ENCODE measurements at places on chromosomes 16 and 17. TPM values are rescaled to one million over a fixed set of nuclear protein-coding genes. Genes with fewer than 3 reads are reported as not detected.

KCNH4 gene
- total RNA-seq, result not detected

DNA sequence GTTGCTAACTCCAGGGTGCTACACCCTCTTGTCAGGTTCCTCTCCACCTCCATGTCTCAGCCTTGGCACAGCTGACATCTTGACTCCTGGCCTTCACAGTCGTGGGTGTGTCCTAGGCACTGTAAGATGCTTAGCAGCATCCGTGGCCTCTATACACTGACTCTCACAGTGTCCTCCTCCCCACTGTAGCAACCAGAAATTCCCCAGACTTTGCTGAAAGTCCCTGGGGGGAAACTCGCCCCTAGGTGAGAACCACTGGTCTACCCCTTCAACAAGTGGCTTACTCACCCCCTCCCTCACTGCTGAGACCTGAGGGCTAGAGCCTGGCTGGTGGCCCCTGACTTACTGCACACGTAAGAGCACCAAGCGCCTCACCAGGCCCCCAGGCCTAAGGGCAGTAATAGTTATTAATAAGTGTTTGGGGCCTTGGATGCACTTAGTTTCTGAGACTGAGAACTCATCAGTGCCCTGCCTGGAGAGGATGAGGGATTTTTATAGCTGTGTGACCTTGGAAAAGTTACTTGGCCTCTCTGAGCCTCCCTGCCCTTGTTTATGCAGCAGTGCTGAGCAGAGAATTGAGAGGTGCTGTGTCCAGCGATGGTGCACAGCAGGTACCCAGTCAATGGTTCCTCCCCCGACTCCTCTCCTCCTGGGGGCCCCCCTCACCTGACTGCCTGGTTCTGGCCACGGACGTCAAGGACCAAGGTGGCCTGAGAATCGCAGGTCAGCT is 67.1 kb downstream of the RMI2 start:
- no peak for DNase-seq
- no peaks in the 10 kb centered on the region for H3K27me3 ChIP-seq
- no peak overlapping the region for H3K27ac ChIP-seq
- no peaks in the 10 kb centered on the region for H3K4me1 ChIP-seq
- no peak overlapping the region for H3K4me3 ChIP-seq

DNA sequence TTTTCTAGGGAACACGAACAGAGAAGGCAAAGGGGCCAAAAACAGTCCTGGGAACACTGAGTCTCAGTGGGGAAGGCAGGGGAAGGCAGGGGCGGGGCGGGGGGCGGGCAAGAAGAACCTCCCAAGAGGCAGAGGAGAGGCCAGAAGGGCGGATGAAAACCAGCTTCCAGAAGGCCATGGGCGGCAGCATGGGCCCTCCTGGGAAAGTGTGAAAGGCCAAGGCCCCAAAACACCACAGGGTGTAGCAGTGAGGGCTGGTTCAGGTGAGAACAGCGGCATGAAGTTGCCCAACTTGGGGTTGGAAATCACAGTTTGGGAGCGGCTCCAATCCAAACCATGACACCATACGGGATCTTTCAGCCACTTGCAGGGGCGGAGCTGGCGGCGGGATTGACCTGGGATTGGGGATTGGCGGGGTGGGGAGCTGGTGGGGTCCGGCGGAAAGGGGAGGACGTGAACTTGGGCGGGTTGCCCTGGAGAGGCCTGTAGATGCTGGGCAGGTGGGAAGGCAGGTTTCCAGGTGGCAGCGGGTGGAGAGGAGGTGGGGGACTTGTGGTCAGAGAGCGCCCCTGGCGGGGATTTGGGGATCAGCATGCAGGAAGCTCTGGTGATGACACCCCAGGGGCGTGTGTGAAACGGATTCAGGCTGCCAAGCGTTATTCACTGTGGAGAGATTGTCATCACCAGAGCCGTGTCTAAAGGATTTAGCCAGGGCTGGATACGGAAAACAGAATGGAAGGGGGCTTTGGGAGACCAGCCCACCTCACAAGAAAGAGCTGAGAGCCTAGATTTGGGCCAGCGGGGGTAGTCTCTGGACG is 80.9 kb downstream of the ARHGAP23 start:
- H3K36me3 ChIP-seq, result no peaks in the 10 kb centered on the region
- peak; percentile 99 for DNase-seq
- no peak overlapping the region for H3K27ac ChIP-seq
- H3K4me3 ChIP-seq, result no peak overlapping the region

- no peak overlapping the region for H3K27ac ChIP-seq
- no peaks in the 10 kb centered on the region for H3K36me3 ChIP-seq
- no peaks in the 10 kb centered on the region for H3K27me3 ChIP-seq
- H3K4me3 ChIP-seq, result no peak overlapping the region
- no peaks in the 10 kb centered on the region for H3K4me1 ChIP-seq
Measured at GRCh38 chr16:85982563-85982939, 83.6 kb downstream of the IRF8 start.

GRCh38 chr17:17603895-17604225 is 12.4 kb upstream of the PEMT start:
- no peaks in the 10 kb centered on the region for H3K4me1 ChIP-seq
- no peaks in the 10 kb centered on the region for H3K36me3 ChIP-seq
- no peak overlapping the region for H3K27ac ChIP-seq
- H3K27me3 ChIP-seq, result no peaks in the 10 kb centered on the region

- no peaks in the 10 kb centered on the region for H3K4me1 ChIP-seq
- no peaks in the 10 kb centered on the region for H3K36me3 ChIP-seq
- no peak overlapping the region for H3K27ac ChIP-seq
- no peak for DNase-seq
- peaks cover 76% of the 10 kb centered on the region for H3K27me3 ChIP-seq
- H3K4me3 ChIP-seq, result no peak overlapping the region
Measured at GRCh38 chr16:10877472-10877946, 507 bp downstream of the CIITA start.

DNA sequence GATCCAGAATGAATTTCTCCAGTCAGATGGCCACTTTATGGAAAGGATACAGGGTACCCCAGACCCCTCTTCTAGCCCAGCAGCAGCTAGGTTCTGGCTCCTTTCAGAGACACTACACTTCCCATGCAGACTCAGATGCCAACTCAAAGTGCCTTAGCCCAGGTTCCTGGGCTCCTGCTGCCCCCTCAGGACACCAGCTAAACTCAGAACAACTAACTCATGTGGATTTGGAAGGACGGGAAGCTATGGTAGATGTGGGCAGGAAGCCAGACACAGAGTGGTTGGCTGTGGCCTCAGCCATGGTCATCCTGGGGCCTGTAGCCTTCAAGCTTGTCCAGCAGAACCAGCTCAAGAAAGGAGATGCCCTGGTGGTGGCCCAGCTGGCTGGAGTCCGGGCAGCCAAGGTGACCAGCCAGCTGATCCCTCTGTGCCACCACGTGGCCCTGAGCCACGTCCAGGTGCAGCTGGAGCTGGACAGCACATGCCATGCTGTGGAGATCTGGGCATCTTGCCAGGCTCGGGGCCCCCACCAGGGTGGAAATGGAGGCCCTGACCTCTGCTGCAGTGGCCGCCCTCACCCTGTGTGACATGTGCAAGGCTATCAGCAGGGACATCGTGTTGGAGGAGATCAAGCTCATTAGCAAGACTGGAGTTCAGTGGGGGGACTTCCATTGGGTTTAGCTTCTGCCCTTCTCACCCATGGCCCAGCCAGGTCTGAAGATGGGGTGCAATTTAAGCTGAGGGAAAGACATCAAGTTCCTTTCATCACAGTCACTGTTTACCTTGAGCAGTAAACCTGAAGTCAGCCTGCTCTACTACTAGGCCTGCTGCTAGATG is 111.8 kb downstream of the N4BP1 start:
- H3K4me1 ChIP-seq, result no peaks in the 10 kb centered on the region
- DNase-seq, result no peak
- H3K27me3 ChIP-seq, result no peaks in the 10 kb centered on the region
- H3K36me3 ChIP-seq, result no peaks in the 10 kb centered on the region

GRCh38 chr17:80760511-80760911 is 215.9 kb downstream of the RPTOR start:
- no peak overlapping the region for H3K4me3 ChIP-seq
- no peak overlapping the region for H3K27ac ChIP-seq
- no peaks in the 10 kb centered on the region for H3K27me3 ChIP-seq
- no peaks in the 10 kb centered on the region for H3K4me1 ChIP-seq
- peak; percentile 47 for DNase-seq
- peaks cover 9% of the 10 kb centered on the region for H3K36me3 ChIP-seq

TBC1D3C gene
- 1.3 TPM for total RNA-seq

- no peaks in the 10 kb centered on the region for H3K27me3 ChIP-seq
- no peak overlapping the region for H3K4me3 ChIP-seq
- peaks cover 8% of the 10 kb centered on the region for H3K4me1 ChIP-seq
- H3K36me3 ChIP-seq, result no peaks in the 10 kb centered on the region
- no peak overlapping the region for H3K27ac ChIP-seq
Measured at GRCh38 chr17:12547831-12548230, 117.9 kb upstream of the MYOCD start.

ADGRG3 gene
- total RNA-seq, result not detected

GRCh38 chr17:44914148-44914547 is 1.2 kb downstream of the GFAP start:
- H3K27ac ChIP-seq, result no peak overlapping the region
- no peak overlapping the region for H3K4me3 ChIP-seq
- no peaks in the 10 kb centered on the region for H3K36me3 ChIP-seq
- no peaks in the 10 kb centered on the region for H3K4me1 ChIP-seq
- DNase-seq, result no peak
- H3K27me3 ChIP-seq, result peaks cover 31% of the 10 kb centered on the region

DNA sequence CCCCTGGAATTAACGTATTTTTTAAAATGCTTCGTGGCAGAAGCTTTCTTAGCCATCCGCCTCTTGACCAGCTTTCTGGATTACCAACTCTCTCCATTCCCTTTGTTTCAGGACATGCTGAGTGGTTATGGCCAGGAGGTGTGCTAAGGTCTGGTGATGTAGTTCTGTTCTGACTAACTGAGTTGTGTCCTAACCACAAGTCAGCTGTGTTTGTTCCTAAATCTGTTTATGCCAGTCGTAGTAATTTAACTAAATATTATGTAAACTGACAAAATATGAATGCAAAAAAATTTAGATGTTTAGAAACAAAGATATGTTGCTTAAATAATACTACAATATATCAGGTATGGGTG is 61.6 kb downstream of the MRTFB start:
- no peaks in the 10 kb centered on the region for H3K36me3 ChIP-seq
- no peaks in the 10 kb centered on the region for H3K4me1 ChIP-seq
- no peak overlapping the region for H3K4me3 ChIP-seq
- DNase-seq, result no peak
- H3K27ac ChIP-seq, result no peak overlapping the region

SLC38A8 gene
- not detected for total RNA-seq

- peaks cover 16% of the 10 kb centered on the region for H3K36me3 ChIP-seq
- no peak overlapping the region for H3K27ac ChIP-seq
- H3K4me1 ChIP-seq, result no peaks in the 10 kb centered on the region
- H3K27me3 ChIP-seq, result no peaks in the 10 kb centered on the region
Measured at GRCh38 chr16:70476272-70477020, 22.1 kb downstream of the FCSK start.

DNA sequence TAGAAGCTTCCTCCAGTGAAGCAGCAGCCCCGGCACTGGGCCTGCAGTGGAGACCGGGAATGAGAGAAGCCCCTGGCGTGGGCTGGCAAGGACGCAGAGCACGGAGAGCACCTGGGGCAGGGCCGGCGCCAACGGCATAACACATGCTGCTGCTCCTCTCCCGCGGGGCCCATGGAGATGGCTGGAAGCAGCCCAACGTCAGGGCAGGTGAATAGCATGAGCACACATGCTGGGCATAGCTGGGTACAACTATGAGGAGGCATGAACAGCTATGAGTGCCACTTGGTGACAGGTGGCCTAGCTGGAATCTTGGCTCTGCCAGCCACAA is 46.4 kb downstream of the IRF8 start:
- H3K27ac ChIP-seq, result no peak overlapping the region
- H3K27me3 ChIP-seq, result peaks cover 7% of the 10 kb centered on the region
- no peak overlapping the region for H3K4me3 ChIP-seq
- no peaks in the 10 kb centered on the region for H3K4me1 ChIP-seq
- H3K36me3 ChIP-seq, result no peaks in the 10 kb centered on the region
- no peak for DNase-seq
